ENCODE measurements at places on chromosomes 7 and 10.

DNA sequence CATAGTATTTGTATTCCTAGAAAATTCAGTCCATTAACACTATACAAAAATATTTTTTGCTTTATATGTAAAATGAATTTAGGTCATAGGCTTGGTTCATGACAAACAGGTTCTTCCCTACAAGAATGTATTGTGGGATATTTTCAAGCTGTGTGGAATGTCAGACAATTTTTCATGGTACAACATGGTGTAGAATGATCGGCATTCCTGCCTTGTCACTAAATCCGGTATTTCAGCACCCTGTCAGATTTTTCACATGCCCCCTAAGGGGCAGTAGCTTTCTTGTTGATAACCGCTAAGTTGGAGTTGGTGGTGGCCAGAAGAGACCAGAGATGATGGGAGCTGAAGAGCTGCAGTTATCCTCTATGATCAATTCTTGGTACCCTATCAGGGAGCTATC, 154.3 kb downstream of the SORCS3 start:
- DNase-seq = no peak

- peak; percentile 76 for DNase-seq
Observed at GRCh38 chr10:112721080-112721698, 228.9 kb upstream of the TCF7L2 start.

DNA sequence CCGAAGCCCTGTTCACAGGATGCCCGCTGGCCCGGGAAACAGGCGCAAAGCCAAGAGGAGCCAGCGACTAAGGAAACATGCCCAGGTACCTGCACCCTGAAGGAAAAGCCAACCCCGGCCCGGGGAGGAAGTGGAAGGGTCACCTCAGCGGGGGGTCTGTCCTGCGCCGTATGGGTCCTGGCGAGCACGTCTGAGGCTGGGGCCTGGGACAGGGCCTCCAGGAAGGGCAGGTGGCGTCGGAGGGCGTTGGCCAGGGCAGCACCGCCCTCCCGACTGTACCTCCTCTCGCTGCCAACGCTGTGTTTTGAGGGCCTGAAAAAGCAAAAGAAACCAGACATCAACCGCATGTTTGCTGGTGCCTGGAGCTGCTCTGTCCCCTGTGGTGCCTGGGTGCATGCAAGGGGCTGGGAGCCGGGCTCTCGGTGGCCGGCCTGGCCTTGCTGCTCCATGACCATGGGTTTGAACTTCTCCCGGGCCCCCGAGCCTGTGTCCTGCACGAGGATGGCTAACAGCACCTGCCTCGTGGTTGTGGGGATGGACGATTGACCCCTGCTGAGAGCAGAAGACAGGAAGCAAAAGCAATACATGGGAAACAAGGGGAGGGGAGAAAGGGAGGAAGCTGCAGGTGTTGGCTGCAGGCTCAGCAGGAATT, 395.3 kb downstream of the PTPRN2 start:
- DNase-seq = no peak

- DNase-seq = peak; percentile 10
Observed at GRCh38 chr10:89525556-89525955, 9.8 kb downstream of the SLC16A12 start.

- DNase-seq = no peak
Observed at GRCh38 chr10:14146025-14146424, 184.7 kb downstream of the FRMD4A start.

- DNase-seq = no peak
Observed at GRCh38 chr7:135291809-135292253, 58.2 kb downstream of the STRA8 start.

- no peak for DNase-seq
Observed at GRCh38 chr7:65430344-65431186, 56.9 kb downstream of the ZNF92 start.

GRCh38 chr10:97914837-97915211, 65.2 kb downstream of the GOLGA7B start:
- peak; percentile 64 for DNase-seq

- peak; percentile 26 for DNase-seq
Observed at GRCh38 chr10:97024168-97025073, 161.3 kb downstream of the SLIT1 start.

DNA sequence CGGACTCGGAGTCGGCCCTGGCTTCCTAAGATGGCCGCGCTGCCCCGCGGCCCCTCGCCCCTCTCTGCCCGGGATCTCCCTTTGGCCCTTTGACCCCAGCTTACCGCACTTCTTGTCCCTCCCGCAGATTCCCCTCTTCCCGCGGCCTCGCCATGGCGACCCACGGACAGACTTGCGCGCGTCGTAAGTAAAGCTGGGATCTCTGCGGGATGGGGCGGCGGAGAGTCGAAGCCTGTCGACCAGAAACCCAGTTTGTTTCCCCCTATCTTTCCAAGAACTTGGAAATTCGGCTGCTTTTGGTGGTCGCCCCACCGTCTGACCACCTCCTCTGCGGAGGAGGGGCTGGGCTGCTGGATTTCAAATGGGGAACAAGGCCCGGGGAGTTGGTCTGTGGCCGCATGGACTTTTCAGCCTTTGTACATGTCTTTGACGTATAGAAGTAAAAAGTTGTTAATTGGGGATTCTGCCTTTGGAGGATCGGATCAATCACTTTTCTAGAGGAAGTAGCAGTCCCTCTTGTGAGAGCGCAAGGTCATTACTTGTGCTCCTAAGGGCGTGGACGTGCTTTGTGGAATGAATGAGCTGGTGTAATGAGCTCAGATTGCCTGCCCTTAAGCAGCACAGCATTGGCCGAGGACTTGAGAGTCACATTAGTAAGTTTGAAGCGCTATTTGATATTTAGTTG, 553 bp downstream of the VDAC2 start:
- DNase-seq = peak; percentile 69

GRCh38 chr7:20696803-20697333, 81.4 kb downstream of the ABCB5 start:
- DNase-seq = no peak

- no peak for DNase-seq
Observed at GRCh38 chr10:124688889-124689670, 55.1 kb downstream of the FAM53B start.

Measured in suppressor macrophage treated with lipopolysaccharide for 1 hour (primary cell).